ENCODE measurements at places on chromosomes 7 and 10.

- no peak for DNase-seq
Observed at GRCh38 chr10:11181978-11182377, 164.3 kb downstream of the CELF2 start.

DNA sequence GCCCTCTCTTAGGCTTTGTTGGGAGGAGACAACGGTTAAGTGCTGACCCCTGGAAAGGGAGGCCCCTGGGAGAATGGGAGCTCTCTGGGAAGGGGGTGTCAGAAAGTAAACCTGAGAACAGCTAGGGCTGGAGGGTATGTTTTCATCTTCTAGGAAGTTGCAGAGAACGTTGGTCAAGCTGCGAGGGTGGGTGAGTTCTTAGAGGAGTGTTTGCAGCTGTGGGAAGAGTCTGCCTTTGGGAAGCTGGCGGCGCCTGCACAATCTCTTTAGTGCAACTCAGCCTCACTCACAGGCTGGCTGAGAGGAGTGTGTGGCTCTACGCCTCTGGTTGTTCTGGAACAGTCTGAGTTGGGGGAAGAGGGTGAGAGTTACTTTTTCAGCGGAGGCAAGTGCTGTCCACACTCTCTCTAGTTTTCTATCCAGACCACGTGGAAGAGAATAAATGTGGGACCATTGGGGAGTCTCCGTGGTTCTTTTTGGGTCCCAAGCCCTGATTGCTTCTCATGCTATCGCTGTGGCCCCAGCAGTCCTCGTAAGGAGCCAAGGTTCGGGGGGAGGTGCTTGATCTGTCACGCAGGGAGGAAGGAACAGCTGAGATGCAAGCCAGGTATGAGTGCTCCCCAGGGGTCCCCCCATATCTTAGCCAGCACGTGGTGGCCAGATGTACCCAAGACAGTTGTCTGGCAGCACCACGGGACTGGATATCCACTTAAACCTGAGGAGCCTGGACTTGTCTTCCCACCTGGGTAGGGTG is 237.2 kb downstream of the BUB3 start:
- DNase-seq = no peak

DNA sequence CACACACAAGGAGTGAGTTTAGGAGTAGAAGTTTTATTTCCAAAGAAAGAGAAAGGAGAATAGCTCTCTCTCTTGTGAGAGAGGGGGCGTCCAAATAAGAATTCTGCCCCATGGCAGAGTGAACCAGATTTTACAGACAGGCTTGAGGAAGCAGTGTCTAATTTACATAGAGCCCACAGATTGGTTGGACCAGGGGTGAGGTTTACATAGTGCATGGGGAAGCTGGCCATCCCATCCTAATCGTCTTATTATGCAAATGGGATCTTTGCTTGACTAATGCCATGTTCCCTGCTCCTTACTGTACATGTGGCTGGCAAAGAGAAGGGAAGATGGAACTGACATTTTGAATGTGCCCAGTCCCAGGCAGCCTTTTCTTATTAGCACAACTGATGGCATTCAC is 60.0 kb upstream of the ACSM6 start:
- no peak for DNase-seq

DNA sequence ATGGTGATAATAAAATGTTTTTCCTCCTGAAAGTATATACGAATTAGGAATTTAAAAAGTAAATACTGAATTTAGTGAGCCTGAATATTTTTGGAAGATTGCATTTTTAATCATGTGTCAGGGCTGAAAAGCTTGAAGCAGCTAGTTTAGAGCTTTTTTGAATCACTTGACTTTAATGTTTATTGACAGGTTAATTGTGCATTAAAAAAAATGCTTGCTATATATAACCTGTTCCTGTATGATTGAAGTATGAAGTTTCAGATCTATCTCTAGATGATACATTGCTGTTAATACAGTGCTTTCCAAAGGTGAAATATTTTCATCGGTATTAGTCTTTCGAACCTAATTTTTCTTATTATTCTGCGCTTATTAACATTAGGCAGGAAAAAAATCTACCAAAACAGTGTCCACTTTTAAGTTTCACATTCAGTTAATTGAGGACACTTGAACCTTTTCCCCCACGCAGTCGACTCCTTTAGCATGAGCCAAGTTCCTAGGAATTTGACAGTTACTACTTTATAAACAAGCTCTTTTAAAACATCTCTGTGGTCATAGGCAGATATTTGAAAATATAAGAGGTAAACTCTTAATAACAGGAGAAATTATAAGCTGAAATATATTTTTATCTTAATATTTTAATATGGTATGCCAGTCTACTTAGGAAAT is 187.1 kb downstream of the MLLT10 start:
- no peak for DNase-seq

DNA sequence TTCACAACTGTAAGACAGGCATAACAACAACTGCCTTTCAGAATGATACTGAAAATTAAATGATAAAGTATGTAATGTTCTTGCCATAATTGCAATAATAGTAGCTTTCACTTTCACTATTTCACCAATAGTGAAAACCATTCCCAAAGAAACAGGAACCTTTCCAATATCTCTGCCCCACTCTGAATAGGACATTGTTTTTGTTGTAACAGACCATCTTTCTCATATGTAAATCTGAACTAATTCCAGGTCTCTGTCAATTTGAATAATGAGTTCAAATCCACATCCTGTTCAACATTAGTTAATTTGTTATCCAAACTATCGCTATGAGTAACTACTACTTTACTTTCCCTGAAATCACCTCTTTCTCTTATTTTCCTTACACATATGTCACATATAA is 148.0 kb downstream of the LRRN3 start:
- no peak for DNase-seq

GRCh38 chr10:11345224-11346054 is 266.0 kb downstream of the USP6NL start:
- DNase-seq = peak; percentile 41

DNA sequence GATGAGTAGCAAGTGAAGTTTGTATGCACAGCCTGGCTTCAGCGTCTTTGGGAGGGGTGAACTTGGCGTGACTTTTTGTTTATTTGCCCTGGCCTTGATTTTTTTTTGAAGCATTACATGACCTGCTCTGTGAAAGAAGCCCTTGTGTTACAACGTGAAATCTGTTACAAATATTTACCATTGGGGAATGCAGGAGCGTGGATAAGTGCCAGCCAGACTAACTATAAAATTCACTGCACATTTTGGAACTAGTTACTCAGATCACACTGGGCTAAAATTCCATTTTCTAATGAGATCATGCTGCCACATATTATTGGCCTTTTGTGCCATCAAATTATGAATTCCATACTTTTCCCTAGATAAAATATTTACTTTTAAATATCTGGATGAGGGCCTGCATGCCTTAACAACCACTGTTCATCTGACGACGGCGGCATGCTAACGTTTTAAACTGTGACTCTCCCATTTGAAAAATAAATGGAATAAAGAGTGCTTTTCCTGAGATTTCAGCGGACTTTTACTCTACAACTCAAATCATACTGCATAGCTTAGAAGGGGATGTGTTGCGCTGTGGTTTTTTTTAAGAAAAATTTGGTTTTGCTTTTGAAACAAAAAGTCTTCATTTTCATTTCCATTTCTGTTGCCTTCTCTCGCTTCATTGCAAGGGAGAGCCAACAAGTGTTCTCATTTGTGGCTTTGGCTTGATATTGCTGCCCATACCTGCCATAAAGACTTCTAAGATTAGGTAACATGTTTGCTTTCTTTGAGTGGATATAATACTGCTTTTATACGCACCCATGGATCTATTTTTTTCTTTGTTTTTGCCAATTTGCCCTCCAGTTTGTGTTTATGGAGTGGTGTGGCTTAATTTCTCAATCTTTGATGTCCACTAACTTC is 352.2 kb downstream of the TFEC start:
- no peak for DNase-seq

DNA sequence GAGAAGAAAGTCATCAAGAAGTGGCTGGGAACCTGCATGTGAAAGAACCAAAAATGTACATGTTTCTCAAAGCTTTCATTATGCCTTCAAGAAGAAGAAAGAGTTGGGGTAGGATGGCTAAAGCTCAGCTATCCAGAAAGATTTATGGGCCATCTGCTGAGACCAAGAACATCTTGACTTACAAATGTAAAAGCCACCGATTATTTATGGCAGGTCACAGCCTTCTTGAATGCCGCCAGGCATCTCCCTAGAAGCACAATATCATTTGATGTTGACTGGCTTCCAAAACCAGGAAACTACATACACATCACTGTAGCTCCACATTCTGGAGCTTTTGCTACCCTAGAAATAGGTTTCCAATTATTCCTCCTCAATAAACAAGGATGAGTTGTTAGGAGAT is 254.2 kb upstream of the AOAH start:
- DNase-seq = no peak

- no peak for DNase-seq
Observed at GRCh38 chr7:8155836-8156235, 106.1 kb downstream of the ICA1 start.

- DNase-seq = no peak
Observed at GRCh38 chr7:130270947-130271800, 4.5 kb downstream of the CPA2 start.

DNA sequence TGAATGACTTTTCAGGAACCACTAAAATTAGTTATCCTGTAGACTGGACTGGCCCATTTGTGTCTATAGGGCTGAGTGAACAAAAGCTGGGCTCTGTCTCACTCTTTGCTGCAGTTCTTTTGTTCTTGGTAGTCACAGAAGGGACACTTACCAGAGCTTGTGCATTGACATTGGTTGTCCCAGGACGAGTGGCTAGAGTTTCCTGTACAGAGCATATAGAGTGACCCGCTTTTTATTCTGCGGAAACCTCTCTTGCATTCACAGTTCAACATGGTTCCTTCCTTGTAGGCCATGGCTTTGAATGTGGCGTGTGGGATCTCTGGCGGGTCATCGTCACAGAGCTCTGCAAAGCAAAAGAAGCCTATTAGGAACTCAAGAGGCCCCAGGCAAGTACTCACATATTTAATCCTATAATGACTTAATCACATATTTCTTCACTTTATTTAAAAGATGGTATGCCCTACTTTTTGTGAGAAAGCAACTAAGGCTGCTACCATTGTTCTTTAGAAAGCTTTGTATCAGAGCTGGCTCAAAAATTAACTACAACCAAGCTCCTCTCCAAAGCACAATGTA is 36.4 kb downstream of the IL2RA start:
- no peak for DNase-seq

GRCh38 chr7:74344786-74345185 is 55.6 kb downstream of the CLIP2 start:
- DNase-seq = no peak

- no peak for DNase-seq
Observed at GRCh38 chr7:155360495-155361345, 63.0 kb downstream of the INSIG1 start.

DNA sequence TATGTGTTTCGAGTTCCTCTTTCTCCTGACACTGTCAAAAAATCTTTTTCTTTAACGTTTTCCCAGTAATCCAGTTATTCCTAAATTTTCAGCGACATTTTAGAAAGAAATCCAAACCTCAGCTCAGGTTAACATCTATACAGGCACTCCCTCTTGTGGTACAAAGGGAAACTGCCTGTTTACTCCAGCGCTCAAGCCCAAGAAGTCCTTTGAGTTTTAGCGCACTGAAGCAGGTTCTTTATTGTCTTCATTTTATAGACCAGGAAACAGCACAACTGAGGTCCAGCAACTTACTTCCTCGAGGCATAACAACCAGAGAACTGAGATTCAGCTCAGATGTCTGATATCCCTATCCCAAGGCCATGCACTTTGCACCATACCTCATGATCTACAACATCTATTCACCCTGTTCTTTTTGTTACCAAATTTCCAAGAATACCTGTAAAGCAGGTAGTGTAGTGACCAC is 287.2 kb upstream of the MKLN1 start:
- DNase-seq = peak; percentile 10

GRCh38 chr7:64551375-64552142 is 11.3 kb downstream of the ZNF680 start:
- no peak for DNase-seq

GRCh38 chr10:59290448-59290847 is 71.9 kb downstream of the FAM13C start:
- DNase-seq = no peak

GRCh38 chr10:116848944-116849247 is 403 bp upstream of the ENO4 start:
- DNase-seq = no peak

- no peak for DNase-seq
Observed at GRCh38 chr7:159075563-159076238, 69.0 kb downstream of the VIPR2 start.

DNA sequence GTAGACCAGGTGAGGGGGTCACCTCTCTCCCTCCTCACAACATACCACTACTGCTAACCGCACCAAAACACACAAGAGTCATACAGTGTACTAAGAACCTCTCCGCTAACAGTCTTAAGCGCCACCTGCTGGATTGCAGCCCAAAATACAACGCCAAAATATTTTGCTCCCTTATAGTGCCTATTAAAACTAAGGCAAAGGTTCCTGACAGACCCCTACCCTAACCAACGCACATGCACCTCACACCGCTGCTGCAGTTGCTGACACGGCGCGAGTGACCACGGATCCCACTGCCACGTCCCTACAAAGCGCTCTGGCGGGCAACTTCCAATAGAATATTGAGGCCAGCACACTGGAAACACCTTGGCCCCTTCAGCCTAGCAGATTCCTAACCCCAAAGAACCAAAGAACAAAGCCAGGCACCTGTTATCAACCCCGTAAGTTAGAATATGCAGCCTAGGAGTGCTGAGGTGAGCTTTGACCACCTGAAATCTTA is 563.6 kb upstream of the SEMA3D start:
- DNase-seq = no peak

DNA sequence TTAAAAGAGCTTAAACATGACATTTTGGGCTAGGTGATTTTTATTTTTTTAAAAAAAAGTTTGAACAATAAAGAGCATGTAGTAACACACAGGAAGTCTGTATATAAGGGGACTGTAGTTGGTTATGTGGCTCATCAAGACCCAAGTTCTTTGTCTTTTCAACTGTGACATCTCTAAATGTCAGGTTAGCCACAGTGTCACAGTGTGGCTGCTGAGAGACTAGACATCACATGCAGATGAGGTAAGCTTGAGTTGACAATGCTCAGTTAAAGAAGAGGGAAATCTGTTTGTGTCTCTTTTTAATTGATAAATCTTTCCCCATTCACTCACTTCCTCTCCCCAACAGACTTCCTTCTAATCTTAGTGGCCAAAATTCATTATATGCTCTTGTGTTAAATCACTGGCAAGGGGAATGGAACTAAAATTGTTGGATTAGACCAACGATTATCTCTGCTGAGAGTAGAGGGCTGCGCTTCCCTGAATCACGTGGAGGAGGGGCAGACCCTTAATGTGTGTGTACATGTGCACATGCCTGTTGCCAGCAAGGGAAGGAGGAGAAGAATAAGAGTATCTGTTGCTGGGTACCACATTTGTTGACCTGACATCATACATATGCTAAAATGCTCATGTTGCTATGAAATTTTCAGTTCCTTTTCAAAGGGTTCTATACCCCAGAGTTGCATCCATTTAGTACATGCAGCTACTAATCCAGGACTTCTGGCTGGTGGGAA is 78.3 kb downstream of the MMRN2 start:
- DNase-seq = no peak

- no peak for DNase-seq
Observed at GRCh38 chr10:48366261-48366660, 59.8 kb downstream of the MAPK8 start.

- no peak for DNase-seq
Observed at GRCh38 chr10:93838278-93838677, 55.5 kb upstream of the SLC35G1 start.
